Cerebellum (tissue), 4 donors: ENCODE measurements at places on chromosomes 4 and X.

- no peak for DNase-seq
These were observed 275.5 kb upstream of the BOD1L1 start for GRCh38 chr4:13903061-13903460.

GRCh38 chr4:137534516-137534915, 2.2 kb upstream of the PCDH18 start:
- DNase-seq = no peak

DNA sequence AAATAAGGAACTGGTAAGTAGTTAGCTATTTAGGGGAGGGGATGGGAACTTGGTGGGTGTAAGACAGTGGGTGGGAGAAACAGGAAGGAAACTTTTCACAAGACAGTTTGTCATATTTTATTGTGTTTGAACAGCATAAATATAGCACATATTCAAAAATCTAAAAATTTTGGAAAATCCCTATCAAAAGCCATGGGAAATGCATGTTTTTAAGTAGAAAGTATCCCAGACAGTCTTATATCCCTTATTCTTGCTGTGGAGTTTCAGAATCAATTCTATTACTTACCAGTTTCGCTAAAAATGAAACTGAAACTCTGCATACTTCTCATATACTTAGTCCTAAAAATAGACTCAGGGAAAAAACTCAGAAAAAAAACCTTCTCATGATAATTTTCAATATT, 22.3 kb upstream of the RASGEF1B start:
- no peak for DNase-seq

DNA sequence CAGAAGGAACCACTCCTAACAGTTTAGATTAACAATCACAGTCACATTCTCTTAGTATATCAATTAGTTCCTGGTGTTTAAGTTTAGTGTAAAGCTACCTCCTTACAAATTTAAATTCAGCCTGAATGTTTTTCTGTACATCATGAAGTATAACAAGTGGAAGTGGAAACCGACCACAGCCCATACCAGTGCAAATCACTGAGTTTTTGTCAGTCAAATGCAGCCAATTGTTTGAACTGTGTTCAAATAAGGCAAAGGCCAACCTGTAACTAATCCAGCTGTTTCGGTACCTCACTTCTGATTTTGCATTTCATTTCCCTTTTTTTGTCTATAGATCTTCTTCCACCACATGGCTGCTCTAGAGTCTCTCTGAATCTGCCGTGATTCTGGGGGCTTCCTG, 1215.3 kb downstream of the PCDH18 start:
- DNase-seq = no peak

DNA sequence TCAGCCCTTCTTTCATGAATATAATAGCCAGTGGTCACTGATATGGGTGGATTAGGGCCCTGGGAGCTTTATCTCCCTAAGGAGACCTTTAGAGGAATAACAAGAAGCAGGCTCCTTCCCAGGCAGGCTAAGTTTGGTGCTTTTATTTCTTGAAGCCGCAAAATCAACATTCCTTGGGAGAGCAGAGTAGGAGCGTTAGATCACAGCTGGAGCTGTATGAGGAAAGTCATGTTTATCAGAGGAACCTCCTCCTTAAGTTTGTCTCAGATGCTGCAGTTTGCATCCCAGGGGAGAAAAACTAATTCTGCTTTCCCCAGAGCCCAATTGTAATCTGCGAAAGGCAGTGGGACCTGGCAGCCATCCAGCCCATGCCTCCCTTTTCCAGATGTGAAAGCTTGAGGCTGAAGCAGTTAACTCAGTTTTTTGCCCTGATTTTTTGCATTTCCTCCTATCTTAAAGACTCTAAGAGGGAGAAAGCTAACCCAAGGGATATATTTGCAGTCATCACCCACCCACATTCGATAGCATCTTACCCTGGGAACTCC, 186.0 kb upstream of the FRMPD4 start:
- DNase-seq = no peak

DNA sequence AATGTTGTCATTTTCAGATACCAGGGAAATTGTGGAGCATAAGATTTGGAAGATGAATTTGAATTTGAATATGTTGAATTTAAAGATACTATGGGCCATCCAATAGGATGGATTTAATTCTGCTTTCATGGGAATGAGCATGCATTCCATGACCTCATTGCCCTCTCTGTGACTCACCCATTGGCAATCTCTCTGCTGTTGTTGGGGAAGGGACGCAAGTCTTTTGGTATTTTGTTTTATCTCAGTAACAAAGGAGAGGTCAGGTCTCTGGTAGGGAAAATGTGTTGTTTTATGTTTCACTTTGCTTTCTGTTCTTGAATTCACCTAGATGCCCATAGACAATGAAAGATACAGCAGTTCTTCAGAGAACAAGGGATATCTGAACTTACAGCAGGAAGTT, 42.1 kb upstream of the MAGEA4 start:
- DNase-seq = no peak

- DNase-seq = no peak
These were observed 5.5 kb upstream of the PAK3 start for GRCh38 chrX:111090458-111090857.
